Osteoblast (primary cell): ENCODE measurements at places on chromosomes 5 and 9. TPM values are rescaled to one million over a fixed set of nuclear protein-coding genes. Genes with fewer than 3 reads are reported as not detected.

Gene CRAT
- total RNA-seq: 64.8 and 79.6 TPM in 2 replicates

Gene WNK2
- not detected in 2 replicates for total RNA-seq

Gene SH3TC2
- total RNA-seq: 0.59 and 0.72 TPM in 2 replicates

Gene NUTM2G
- not detected in 2 replicates for total RNA-seq

Gene TAF1L
- total RNA-seq: not detected in 2 replicates

Gene SLC34A1
- total RNA-seq: not detected in 2 replicates

Gene BARX1
- 8.5 and 15.6 TPM in 2 replicates for total RNA-seq
